ENCODE measurements at places on chromosomes 2 and 18. TPM values are rescaled to one million over a fixed set of nuclear protein-coding genes. Genes with fewer than 3 reads are reported as not detected.

The MYL12B gene
- 403 TPM for total RNA-seq

The MORN2 gene
- 11.2 TPM for total RNA-seq

The ERBB4 gene
- 0.12 TPM for total RNA-seq

- ATAC-seq: peak; percentile 72
Observed at GRCh38 chr2:86697551-86698104, 22.5 kb upstream of the RMND5A start.

GRCh38 chr2:43387092-43388062 is 161.0 kb upstream of the ZFP36L2 start:
- peak; percentile 80 for ATAC-seq

DNA sequence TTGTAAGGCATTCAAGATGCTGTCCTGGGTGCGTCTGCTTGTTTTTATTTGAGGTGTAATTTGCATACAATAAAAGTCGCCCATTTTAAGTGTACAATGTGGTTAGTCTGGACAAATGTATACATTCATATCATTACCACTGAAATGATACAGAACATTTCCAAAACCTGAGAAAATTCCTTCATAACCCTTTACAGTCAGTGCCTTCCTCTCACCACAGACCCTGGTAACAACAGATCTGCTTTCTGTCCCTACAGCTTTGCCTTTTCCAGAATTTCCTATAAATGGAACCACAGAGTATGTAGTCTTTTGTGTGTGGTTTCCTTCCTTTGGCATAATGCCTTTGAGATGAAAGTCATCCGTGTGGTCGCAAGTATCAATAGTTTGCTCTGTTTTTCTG is 45.8 kb upstream of the NFU1 start:
- no peak for ATAC-seq

DNA sequence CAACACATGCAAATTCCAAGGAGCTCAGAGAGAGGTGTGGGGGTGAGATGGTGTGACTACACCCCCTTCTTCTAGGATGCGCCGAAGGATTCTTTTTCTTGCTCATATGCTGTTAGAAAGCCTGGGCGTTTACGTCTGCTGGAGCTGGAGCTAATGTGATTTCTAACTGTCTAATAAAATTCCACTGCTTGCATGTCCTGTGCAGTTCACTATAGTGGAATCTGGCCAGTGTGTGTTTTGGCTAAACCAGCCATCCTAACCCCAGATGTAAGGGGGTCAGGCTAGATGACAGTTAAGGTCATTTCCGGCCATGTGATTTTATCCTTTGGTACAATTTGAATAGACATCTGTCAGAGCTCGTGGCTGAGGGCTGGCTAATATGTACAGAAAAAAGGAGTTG is 194.1 kb downstream of the PRKCE start:
- ATAC-seq: no peak
